ENCODE measurements at places on chromosomes 5 and 9.

- DNase-seq, result no peak
Observed at GRCh38 chr9:136973618-136974617, 3.4 kb upstream of the PTGDS start.

DNA sequence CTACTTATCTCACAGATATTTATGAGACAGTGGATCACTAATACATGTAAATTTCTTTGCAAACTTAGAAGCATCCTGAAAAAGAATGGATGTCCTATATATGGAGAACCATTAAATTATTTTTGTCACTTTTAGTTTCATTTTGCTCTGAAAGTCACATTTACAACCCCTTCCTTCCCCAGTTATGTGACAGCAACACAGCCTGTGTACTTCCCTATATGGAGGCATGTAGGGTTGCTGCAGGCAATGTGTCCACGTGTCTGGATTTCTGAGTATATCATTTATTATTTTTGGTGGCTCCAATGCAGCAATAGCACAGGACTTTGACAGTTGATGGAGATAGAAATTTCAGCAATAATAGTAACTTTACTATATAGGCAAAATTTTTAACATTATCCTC is 156.4 kb downstream of the ST8SIA4 start:
- no peak for DNase-seq

DNA sequence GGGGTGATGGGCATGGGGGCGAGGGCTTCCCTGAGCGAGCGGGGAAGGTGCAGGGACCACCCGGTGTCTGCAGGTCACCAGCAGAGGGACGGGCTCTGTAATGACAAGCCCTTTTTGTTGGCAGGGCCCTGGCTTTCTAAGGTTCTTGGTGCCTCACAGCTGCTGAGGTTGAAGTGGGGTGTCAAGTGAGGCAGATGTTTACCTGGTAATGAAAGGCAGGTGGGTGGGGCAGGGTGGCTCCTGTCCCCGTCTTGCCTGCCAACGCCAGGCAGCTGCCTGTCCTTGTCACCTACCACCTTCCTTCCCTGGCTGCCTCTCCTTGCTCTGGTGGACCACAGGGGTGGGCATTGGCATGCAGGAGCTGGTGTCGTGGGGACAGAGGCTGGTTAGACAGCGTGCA is 41.0 kb upstream of the SEMA4D start:
- DNase-seq, result no peak

DNA sequence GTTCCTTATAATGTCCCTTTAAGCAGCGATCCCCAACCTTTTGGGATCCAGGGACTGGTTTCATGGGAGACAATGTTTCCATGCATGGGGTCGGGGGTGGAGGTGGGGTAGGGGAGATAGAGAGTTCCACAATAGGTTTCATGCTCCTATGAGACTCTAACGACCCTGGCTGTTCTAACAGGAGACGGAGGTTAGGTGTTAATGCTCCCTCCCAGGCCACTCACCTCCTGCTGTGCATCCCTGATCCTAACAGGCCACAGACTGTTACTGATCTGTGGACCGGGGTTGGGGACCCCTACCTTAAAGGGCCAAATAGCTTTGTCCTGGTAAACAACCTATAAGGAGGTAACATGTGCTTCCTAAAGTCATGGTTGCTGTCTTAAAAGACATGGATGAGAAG is 602.5 kb upstream of the RGMB start:
- no peak for DNase-seq

GRCh38 chr9:126211441-126212074 is 115.1 kb upstream of the MVB12B start:
- no peak for DNase-seq

DNA sequence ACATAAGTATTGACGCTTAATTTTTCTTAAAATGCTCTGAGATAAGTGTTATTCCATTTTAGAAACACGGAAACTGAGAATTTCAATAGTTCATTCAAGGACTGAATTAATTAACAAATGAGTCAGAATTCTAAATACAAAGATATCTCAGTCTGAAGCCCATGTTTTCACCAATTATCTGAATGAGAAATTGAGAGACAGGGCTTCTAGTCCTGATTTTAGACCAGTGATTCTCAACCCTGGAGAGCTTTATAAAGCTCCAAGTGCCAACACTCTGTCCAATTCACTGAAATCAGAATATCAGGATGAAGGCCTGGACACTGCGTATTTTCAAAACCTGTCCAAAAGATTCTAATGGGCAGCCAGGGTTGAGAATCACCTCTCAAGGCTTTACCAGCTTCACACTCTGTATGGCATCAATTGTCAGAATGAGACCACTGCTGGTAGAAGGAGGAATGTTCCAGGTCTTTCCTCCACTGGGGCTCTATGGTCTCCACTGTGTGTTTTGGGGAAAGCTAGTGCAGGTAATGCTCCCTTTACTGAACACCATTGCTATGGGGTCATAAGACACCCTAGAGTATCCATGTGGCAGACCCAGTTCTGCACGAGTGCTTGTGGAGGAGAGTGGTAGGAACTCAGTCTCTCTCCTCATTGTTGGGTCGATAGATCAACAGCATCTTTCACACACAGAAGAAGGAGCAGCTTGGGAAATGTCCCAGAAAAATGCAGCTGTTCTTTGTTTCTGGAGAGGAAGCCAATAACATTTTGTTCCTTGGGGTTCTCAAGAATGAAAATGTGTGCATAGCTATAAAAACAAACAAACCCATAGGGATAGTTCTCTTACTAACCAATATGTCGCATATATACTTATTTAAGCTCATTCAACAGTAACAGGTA is 99.7 kb upstream of the OSMR start:
- DNase-seq, result no peak

DNA sequence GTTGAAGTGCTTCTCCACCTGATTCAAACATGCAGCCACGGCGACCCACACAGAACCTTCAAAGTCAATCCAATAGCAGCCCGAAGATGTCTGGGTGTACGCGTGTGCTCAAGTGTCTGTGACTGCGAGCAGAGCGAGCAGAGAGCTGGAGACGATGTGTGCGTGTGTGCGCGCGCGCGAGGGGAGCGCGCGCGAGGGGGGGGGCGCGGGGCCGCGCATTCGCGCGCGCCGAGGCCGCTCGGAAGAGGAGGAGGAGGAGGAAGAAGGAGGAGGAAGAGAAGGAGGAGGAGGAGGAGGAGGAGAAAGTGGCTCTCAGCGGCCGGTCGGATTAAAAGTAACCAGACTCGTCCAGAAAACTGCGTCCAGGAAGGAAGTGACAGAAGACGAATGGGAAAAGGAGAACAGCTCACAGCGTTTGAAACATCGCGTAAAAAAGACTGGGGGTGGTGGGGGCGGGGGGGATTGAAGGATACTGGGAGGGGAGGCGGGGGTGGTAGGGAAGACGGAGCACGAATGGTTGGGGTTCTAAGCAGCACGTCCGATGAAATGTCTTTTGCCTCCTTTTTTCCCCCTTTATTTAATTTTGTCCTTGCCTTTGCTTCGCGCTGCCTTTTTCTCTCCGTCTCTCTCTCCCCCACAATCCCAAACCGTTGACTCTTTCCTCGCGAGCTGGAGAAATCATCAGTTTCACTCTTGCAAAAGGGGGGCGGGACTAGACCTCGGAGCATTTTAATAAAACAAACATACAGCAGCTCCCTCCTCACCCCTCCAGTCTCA is at the start of gene MEF2C:
Gene MEF2C, minus strand, starts transcription at position 126 of the 777 bp plus-strand sequence. CDS start 59,396 bp downstream, outside the sequence.
- DNase-seq, result no peak

GRCh38 chr9:84731696-84732095 is 62.2 kb downstream of the NTRK2 start:
- DNase-seq, result no peak

GRCh38 chr9:136996361-136997292 is at the start of gene CLIC3:
Gene CLIC3, minus strand, starts transcription at chr9:136996568. Its CDS starts 25 bp downstream, at chr9:136996543.
- no peak for DNase-seq

- DNase-seq, result no peak
Observed at GRCh38 chr5:13427827-13428557, 516.5 kb downstream of the DNAH5 start.

DNA sequence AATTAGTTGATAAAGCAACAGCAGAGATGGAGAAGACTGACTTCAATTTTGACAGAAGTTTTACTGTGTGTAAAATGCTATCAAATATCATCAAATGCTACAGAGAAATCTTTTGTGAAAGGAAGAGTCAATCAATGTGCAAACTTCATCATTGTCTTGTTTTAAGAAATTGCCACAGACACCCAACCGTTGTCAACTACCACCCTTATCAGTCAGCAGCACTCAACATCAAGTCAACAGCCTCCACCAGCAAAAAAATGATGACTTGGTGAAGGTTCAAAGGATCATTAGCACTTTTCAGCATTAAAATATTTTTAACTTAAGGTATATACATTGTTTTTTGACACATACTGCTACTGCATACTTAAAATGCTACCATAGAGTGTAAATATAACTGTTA is 888.8 kb downstream of the CDH18 start:
- DNase-seq, result no peak

GRCh38 chr5:148484651-148485050 is 100.9 kb downstream of the FBXO38 start:
- DNase-seq, result no peak

GRCh38 chr9:3948826-3949556 is 350.9 kb downstream of the GLIS3 start:
- no peak for DNase-seq

GRCh38 chr5:137563301-137563645 is 64.1 kb upstream of the SPOCK1 start:
- DNase-seq, result no peak

DNA sequence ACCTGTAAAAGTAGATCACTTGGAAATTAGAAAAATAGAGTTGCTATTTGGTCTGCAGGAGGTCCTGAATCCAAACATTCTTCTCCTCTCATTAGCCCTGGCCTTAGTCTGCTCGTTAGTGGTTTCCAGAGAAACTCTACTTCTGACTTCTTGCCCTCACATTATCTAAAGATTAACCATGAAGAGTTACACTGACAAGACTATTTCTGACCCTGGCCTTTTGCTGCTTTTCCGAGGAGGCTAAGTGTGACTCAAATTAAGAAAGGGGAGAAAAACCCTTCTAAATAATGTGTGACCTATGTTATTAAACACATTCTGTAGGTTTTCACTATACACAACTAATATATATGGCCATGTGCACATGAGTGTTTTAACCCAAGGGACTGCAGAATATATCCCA is 302.4 kb downstream of the RAB3C start:
- DNase-seq, result no peak

- DNase-seq, result no peak
Observed at GRCh38 chr5:121688781-121689180, 162.9 kb upstream of the FTMT start.

DNA sequence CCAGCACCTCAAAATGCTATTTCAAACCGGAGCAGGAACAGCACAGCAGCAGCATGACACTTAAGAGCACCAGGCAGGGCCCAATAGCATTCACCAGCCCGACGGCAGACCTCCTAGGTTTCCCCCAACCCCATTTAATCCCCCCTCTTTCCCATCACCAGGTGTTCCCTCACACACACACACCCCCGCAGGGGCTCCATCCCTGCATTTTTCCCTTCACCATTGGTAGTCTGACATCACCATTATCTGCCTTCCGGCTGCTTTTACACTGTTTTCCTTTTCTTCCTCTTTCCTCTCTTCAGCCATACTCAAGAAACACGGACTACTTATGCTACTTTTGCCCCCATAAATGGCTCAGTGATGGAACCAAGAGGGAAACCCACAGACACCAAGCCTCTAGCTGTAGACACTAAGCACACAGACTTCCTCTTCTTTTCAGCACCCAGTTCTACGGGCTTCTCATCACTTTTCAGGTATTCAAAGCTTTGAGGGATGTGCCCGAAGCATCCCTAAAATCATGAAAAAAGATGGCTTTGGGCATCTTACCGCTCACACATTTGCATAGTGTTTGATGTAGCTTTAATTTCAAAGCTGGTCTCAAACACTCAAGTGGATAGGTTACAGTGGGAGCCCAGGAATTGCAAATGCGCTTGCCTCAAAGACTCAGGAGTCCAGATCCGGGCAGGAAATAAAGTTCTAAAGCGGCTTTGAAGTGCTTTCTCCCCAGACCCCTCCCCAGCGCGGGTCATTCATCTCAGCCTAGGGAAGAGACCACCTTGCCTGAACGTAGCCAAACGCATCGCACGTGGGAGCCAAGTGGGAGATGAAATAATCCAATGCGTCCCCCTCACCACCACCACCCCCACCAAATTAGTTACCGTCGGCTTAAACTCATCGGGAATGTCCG is 141.5 kb downstream of the TSSK1B start:
- no peak for DNase-seq

- no peak for DNase-seq
Observed at GRCh38 chr5:139975306-139975705, 67.8 kb downstream of the NRG2 start.

DNA sequence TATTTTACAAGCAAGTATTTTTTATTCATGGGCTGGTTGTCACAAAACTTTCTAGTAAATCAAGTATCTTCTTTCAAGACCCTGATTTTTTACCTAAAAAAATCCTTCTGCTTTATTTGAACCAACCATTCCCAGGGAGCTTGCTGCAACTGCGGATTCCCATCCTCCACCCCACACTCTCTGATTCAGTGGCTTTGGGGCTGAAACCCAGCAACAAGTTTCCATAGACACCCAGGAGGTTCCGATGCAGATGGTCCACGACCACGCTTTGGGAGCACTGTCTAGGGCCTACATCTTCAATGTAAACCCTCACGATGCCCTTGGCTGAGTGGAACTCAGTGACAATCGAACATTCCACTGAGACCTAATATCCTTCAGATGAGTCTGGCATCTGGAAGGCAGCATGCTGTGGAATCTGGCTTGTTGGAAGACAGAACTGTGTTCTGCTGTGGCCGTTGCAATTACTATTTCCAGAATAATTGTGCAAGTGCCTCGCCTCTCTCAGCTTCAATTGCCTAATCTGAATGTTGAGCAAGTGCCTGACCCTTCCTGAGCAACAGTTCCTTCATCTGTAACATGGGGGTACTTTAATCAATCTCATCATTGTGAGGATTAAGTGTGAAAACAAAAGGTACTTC is 105.1 kb downstream of the INSYN2B start:
- DNase-seq, result no peak

DNA sequence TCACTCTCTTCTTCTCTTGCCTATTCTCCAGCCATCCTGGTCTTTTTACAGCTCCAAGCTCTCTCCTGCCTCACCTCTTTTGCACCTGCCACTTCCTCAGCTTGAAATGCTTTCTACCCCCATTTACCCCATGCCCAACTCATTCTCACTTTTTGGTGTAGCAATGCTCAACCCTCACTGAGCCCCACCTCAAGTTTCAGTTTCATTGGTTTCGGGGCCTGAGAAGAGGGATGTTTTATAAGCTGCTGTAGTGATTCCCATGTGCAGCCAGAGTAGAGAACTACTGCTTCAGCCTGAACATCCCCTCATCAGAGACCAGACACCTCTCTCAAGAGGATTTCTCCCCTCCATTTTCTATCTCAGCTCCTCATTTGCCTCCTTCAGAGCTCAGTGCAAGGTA is 45.2 kb upstream of the FYB1 start:
- DNase-seq, result no peak

DNA sequence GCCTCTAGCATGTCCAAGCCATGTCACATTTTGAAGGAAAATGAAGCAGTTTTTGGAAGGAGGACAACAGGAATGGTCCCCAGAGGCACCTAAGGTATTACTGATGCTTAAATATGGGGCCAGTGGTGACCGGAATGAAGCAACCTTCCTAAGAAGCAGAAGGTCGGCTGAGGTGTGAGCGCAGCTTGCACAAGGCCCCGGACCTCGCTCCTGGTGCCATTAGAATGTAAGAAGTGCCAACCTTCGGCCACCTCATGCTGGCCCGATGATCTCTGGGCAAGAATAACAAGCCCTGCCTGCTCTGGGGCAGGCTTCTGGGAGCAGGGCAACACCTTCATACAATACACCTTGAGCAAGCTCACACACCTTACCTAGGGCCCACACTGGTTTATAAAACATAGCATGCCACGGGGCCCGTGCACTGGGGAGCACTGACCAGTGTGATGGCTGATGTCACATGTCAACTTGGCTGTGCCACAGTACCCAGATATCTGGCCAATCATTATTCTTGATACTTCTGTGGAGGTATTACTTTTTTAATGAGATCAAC is 21.9 kb downstream of the SEMA4D start:
- no peak for DNase-seq

- no peak for DNase-seq
Observed at GRCh38 chr9:97412626-97413385, 910 bp downstream of the TDRD7 start.

All from NCI-H1048 (cell line).